ENCODE measurements at places on chromosomes 1 and 21.

DNA sequence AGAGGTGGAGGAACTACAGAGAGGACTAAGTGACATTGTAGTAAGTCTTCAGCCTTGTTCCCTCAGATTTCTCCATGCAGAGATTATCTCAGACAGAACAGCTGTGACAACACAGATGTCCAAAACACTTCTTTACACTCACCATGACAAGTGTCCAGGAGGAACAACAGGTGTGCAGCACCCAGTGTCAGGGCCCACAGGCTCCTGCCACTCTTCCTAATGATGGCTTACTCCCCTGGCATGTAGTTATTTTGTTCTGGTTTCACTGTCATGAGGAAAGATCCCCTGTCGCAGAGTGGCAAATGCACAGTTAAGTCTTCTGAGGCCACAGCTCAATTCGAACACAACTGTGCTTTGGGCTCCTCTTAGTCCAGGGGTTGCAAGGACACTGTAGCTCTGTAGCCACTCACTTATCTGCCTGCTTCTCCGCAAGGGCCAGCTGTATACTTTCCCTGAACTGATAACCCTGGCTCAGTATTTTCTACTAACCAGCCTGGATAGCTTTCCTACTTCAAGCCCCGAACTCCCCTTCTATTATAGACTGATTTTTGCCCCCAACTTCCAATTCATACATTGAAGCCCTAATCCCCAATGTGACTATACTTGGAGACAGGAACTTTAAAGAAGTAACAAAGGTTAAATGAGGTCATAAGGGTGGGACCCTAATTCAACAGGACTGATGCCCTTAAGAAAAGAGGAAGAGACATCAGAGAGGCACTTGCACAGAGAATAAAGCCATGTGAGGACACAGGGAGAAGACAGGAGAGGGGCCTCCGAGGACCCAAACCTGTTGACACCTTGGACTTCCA is 11.1 kb downstream of the PDZK1 start:
- no peak for DNase-seq

GRCh38 chr1:170790175-170790574 is 126.2 kb downstream of the PRRX1 start:
- no peak for DNase-seq

- no peak for DNase-seq
Observed at GRCh38 chr1:112524251-112524650, 15.5 kb downstream of the WNT2B start.

- DNase-seq: no peak
Observed at GRCh38 chr1:17678011-17678410, 77.1 kb upstream of the ACTL8 start.

DNA sequence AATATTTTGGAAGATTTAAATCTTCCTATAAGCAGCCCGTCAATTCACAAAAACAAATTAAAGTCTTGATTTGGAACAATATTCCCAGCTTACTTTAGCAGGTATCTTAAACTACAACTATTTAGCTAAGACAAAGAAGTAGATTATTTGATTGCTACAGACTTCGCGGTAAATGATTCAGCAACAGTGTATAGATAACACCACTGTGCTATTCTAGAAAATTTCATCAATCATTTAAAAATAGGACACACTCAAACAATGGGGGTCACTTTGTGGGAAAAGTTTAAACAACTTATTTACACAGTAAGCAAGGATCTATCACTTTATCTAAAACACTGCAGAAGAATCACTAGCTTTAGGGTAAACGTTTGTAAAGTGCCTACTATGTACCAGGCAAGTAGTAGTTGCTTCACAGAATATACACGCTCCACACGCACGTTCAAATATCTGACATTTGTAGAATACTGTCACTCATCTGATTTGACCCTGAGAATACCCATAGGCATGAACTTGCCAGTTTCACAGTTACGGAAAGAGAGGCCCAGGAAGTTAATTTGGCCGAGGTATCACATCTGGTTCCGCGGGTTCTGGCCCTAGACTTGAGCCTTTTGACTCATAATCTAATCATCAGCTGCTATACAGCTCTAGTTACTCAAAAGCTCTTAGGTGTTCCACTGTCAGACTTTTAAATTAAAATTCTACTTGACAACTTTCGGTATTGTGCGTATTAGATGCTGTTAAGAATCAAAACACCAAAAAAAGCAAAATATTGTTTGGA is 876 bp downstream of the DENND2C start:
- no peak for DNase-seq

DNA sequence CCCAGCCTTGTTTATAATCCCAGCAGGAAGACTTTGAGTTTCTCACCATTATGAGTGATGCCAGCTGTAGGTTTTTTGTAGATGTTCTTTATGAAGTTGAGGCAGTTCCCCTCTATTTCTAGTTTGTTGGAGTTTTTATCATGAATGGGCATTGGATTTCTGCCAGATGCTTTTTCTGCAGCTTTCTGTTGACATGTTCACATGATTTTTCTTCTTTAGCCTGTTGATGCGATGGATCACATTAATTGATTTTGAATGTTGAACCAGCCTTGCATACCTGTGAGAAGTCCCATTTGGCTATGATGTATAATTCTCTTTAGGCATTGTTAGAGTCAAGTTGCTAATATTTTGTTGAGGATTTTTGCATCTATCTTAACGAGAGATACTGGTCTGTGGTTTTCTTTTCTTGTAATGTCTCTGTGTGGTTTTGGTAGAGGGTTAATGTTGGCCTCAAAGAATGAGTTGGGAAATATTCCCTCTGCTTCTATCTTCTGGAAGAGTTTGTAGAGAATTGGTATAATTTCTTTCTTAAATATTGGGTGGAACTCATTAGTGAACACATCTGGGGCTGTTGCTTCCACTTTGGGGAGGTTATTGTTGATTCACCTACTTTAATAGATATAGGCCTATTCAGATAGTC is 33.2 kb downstream of the ZBTB40 start:
- DNase-seq: no peak

DNA sequence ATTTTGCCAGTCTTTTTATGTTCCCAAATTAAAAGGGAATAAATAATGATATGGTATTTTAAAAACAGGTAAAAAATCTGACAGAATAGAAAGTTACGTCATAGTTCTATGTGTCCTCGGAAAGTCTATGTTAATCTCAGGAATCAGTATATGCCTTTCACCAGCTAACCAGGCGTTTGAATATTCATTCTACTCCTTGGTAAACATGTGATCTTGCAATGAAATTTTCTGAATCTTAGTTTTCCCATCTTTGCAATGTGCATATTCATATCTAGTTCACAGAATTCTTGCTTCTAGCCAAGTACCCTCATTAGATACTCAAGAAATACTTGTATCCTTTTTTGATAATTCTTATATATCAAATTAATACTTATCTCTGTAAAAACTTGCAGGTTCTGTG is 179.4 kb downstream of the ZP4 start:
- DNase-seq: no peak

DNA sequence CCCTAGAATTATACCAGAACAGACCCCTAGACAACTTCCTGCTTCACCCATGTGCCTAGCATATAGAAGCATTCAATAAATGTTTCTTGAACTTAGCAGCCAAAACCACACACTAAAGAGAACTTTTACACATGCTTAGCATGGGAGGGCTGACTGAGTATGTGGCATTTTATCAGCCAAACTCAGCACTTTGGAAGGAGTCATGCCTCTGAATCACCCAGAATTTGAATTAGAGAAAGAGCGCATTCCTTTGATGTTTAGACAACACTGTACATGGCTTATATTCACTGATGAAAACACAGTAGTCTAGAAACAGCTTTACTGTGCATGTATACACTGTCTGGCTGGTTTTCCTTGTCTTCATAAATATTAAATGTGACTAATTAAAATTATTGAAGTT is 26.1 kb downstream of the SPAG17 start:
- no peak for DNase-seq

GRCh38 chr1:172679000-172679772 is 20.3 kb downstream of the FASLG start:
- DNase-seq: no peak

DNA sequence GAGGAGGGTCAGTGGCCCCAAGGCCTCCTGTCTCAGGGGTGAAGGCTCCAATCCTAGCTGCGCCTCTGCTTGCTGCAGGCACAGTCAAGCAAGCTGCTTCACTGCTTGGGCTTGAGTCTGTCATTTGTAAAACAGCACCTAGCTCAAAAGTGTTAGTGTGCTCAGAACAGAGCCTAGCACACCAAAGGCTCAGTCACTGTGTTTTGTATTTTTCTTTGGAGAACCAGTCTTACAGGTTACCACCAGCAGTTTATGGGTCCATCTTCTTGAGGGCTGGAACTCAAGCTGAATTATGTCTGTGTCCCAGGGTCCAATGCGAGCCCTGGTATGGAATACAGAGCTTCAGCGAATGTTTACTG is 113.6 kb downstream of the DMRTB1 start:
- no peak for DNase-seq

- DNase-seq: peak; percentile 25
Observed at GRCh38 chr1:36650200-36651065, 167.7 kb upstream of the CSF3R start.

GRCh38 chr1:48387409-48387808 is 84.6 kb downstream of the SPATA6 start:
- DNase-seq: no peak

GRCh38 chr1:230061801-230062200 is 5.2 kb upstream of the GALNT2 start:
- DNase-seq: no peak

- DNase-seq: no peak
Observed at GRCh38 chr1:180230791-180231505, 884 bp downstream of the LHX4 start.

DNA sequence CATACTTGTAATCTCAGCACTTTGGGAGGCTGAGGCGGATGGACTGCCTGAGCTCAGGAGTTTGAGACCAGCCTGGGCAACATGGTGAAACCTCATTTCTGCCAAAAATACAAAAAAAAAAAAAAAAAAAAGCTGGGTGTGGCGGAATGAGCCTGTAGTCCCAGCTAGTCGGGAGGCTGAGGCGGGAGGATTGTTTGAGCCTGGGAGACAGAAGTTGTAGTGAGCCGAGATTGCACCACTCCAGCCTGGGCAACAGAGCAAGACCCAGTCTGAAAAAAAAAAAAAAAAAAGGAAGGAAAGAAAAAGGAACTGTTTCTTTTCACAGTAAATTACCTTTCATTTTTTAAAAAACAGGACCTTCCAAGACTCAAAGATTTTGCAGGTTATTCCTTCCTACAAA is 29.5 kb downstream of the LIN9 start:
- DNase-seq: no peak

GRCh38 chr1:42750041-42750440 is 10.0 kb upstream of the CLDN19 start:
- DNase-seq: no peak

- DNase-seq: no peak
Observed at GRCh38 chr1:227521782-227522181, 41.6 kb upstream of the ZNF678 start.

DNA sequence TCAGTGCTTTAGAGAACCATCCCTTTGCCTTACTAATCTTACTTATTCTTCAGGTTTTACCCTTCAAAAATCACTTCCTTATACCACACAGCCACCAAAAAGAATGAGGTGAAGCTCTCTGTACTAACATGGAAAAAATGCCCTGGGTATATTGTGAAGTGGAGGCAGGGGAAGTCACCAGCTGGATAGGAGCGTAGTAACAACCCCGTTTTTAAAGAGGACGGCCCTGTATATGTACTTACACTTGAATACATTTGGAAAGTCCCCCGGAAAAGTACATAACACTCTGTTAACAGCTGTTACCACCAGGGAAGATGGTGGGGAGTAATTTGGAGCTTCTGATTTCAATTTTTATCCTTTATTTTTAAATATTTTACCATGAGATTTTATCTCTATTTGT is 28.2 kb upstream of the KHDRBS1 start:
- no peak for DNase-seq

DNA sequence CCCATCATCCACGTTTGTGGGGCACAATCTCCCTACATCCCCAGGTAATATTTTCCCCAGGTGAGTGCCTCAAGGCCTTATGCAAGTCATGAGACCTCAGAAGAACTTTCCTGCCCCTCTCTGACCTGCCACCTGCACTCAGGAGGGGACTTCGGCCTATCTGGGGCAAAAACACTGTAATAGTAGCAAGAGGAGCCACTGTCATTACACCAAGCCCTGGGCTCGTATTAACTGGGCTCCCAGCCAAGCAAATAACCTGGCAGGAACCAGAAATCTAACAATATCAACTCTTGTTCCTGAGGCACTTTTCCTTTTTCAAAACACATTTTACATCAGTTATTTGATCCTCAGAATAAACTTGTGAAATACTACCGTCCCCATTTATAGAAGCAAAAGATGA is 30.9 kb downstream of the LAMB3 start:
- no peak for DNase-seq

DNA sequence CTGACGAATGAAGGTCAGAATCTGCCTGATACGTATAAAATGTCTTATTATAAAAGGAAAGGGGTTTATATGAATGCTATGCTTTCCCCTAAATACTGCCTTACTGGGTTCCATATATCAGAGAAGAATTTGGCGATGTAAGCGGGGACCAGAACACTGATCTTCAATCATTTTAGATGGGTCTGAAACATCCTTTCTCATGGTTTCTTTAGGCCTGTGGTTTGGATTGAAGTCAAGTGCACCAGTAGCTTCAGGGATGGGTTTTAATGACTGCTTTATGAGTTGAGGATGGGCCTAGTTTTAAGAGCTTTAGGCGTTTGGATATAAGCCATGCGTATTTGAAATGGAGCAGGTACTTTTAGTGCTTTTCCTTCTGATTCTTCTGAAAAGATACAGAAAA is 6.9 kb downstream of the FMN2 start:
- no peak for DNase-seq

GRCh38 chr1:192266645-192267044 is 50.1 kb upstream of the RGS21 start:
- DNase-seq: no peak

DNA sequence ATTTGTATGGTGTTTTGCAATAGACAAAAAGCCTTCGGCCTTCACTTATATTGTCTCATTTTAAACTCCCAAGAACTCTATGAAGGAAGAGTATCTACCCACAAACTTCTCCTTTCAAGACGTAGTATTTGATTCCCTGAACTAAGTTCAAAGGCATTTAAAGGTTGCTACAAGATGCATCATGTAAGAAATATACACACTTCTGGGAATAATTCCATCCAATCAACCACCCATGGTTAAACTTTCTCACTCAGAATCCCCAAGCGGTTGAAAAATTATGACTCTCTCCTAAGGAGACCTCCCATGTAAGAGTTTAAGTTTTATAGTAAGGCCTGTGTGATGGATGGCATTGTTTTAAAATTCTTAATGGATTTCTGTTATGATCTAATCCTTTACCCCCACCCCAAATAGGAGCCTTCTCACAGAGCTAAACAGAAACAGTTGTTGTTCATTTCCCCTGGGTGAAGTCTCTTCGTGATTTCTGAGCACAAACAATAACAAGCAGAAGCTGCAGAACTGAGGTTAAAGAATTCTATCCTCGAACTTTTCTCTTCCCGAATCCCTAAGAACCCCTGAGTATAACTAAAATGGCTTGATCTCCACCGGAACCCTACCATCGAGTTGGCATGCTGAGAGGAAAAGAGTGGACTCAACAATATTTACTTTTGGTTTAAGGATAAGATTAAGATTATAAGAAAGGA is 185.0 kb downstream of the TGFBR3 start:
- DNase-seq: no peak

GRCh38 chr1:3389093-3389833 is 65.2 kb upstream of the ARHGEF16 start:
- DNase-seq: no peak

- no peak for DNase-seq
Observed at GRCh38 chr1:221567859-221568507, 173.9 kb downstream of the DUSP10 start.

Data from stimulated activated CD8-positive, alpha-beta memory T cell treated with anti-CD3 and anti-CD28 coated beads, Interleukin-4, amount 100 ng/mL, for 4 hours (primary cell).